ENCODE measurements at places on chromosomes 6 and 20.

GRCh38 chr6:54031169-54031568, 80.1 kb upstream of the MLIP start:
- no peak for DNase-seq

- no peak for DNase-seq
These were observed 114.5 kb downstream of the TCP11 start for GRCh38 chr6:35026434-35027222.

DNA sequence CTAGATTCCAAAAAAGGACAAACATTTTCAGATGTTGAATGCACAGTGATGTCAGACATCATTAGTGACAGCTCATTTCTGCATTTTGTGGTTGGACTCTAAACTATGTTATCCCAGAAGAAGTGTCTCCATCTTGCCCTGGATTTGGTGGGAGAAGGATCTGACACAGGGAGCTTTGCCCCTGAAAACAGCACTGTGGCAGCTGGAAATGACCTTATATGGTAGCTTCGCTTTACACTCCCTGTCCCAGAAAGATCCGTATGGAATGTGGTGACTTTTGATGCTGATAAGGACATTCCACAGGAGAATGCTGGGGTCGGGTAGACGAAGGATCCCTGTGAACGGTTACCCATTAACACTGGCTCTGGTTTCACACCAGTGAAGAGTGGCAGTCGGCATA, 87.2 kb upstream of the EDN1 start:
- DNase-seq, result no peak

GRCh38 chr20:54456961-54457360, 18.4 kb upstream of the DOK5 start:
- no peak for DNase-seq

GRCh38 chr6:116431964-116432595, 29.1 kb upstream of the CALHM6 start:
- DNase-seq, result no peak

GRCh38 chr6:148701375-148701774, 45.5 kb upstream of the UST start:
- no peak for DNase-seq

GRCh38 chr6:9532621-9533557, 882.0 kb downstream of the TFAP2A start:
- DNase-seq, result no peak

DNA sequence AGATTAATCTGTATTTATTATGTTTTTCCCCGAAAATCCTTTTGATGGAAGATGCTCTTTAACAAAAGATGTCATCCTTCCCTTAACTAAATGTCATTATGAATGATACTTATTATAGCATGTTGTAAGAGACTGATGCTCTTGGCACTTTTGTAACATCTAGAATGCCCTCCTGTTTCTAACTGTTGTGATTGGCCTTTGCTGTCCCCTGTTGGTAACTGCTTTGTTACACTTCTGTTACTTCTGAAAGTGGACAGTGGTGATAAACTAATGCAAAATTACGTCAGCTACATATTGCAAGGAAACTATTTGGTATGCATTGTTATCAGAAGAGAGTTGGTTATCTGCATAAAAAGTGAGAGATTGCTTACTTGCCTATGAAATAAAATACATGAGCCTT, 5.8 kb downstream of the TTK start:
- DNase-seq, result no peak

DNA sequence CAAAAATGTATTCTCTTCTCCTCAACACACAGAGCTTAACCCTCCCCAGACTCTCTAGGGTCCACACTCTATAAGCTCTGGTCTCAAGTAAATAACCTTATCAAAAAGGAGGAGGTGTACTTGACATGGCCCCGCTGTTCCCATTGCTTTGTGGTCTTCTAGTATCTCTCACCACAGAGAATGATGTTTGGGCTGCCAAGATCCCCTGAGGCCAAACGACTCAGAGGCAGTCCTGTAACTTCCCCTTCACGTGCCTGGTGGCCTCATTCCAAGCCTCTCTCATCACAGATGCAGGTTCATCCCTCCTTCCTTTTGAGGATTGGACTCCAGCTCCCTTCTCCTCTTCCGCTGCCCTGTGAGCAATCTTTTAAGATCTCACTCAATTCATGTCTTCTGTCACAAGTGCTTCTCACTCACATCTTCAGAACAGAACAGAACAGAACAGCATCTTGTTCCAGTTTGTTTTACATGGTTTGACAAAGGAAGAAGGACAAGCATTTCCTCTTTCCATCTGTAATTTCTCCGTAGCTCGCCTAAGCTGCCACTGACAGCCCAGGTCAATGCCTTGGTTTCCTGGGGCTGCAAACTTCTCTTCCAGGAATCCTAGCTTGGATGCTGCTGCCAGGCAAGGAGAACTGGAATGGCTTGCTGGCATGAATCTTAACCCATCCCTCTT, 541.5 kb downstream of the CD83 start:
- DNase-seq, result no peak

DNA sequence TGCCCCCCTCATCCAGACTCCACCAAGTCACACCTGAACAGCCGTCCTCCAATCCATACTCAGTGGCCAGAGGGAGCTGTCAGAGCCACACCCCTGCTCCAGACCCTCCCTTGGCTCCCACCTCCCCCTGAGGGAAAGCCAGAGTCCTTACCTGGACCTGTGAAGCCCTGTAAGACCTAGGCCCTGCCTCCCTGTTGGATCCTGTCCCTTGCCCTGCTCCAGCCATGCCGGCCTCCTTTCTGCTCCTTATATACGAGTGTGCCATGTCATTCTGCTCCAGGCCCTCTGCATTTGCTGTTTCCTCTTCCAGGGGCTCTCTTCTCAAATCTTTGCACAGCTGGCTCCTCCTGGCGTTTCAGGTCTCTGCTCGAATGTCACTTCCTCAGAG, 100.3 kb upstream of the MYL9 start:
- DNase-seq, result no peak

- DNase-seq, result no peak
These were observed 284.7 kb upstream of the HSF2 start for GRCh38 chr6:122114717-122115116.

GRCh38 chr6:110741517-110741916, 73.8 kb downstream of the CDK19 start:
- no peak for DNase-seq

DNA sequence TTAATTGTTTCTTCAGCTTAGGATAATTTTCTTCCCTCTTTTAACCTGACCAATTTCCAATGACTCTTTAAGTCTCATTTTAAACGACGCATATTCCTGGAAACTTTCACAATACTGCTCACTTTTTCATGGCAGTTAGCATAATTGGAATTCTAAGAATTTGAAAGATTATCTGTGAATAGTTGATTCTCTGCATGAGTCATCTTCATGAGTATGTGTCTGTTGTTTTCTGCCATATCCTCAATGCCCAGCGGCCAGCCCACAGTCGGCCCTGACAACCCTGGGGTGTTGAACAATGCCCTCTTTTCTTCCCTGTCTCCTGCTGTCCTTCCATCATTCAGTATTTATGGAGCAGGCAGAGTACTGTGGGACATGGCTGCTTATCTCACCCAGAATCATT, 554.2 kb downstream of the CDH26 start:
- DNase-seq, result no peak

DNA sequence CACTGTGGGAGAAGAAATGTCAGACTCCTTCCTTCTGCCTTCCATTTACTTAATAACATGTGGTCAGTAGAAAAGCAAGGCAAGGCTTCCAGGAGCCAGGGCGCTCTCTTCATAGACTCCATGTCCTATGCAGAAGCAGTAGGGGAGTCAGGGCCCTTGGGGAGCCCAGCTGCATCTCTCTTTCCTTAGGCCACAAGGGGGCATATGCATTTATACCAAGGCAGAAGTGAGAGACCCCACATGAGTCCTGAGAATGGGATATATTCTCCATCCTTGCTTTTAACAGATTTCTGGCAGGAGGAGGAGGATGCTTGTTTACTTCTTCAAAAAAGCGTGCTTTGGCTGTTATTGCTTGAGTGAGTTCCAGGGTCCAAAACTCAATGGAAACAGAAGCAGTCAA, 198.5 kb downstream of the HIVEP2 start:
- DNase-seq, result no peak

GRCh38 chr20:44282192-44282591, 28.8 kb downstream of the FITM2 start:
- no peak for DNase-seq

GRCh38 chr20:36670665-36671357, 24.8 kb upstream of the SLA2 start:
- peak; percentile 34 for DNase-seq

DNA sequence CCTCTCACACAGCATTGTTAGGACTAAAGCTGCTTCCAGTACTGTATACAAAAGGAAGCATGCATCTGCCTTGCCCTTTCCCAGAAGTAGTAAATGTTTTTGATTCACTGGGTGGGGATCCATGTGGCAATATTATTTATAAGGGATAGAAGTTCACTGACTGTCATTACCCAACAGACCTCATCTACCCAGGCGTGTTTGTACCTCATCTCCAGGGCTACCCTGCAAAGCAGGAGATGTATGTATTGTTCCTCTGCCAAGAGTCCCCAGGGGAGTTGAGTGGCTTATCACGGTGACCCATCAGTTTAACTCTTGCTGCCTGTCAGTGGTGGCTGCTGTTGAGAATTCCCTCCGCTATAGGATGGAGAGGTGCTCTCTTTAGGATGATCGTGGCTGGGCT, 42.5 kb downstream of the SLC24A3 start:
- DNase-seq, result no peak

DNA sequence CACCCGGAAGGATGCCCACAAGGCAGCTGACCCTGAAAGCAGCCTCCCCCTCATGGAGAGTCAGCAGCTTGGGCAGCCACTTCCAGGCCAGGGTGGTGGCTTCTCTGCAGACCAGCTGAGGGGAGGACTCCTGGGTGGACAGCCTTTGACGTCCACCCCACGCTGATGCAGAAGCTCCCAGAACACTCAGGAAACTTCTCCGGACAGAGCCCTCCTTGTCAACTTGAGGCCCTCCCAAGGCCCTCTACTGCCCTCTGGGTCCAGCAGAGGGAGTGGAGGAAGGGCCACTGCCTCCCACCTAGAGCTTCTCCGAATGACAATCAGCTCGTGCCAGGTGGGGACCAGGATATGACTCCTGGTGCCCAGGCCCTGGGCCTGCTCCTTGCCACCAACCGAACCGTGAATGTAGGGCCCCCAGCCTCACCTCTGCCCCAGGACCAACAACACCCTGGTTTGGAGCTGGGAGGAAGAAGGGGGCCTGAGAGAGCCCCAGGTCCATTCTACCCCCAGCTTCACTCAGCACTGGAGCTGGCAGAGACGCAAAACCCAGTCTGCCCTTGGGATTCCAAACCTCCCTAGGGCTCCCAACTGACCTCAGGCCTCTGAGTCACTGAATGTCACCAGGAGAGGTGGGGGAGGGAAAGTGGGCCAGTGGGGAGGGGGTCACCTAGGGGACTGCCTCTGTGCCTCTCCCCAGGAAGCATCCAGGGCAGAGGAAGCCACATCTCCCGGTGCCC, 10.9 kb upstream of the SLC22A7 start:
- no peak for DNase-seq

GRCh38 chr6:47076422-47077344, 34.6 kb upstream of the ADGRF1 start:
- DNase-seq, result no peak

DNA sequence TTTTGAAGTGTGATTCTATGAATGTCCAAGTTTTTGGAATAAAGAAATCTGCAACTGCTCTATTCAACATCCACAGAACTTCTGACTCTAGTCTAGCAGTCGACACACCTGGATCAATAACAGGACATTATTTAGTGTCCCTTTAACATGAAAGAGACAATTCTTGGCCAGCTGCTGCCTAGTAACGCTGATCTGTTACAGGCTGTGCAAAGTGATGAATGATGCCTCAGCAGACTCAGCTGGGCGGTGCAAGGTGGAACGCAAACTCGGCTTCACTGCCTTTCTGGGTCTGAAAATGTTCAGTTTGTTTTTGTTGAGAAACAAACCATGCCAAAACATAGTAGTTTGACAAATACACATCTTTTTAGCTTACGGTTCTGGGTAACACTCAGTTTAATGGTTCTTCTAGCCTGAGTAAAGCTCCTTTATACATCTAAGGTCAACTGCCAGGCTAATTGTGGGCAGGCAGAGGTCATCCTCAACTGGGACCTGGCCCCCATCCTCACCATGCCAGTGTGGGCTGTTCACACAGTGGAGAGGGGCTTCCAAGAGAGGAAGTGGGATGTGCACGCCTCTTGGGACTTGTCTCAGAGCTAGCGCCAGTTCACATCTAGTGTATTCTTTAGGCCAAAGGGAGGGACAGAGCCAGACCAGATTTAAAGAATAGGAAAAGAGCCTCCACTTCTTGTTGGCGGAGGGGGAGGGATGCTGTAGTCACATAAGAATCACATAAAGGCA, 879.7 kb downstream of the QKI start:
- DNase-seq, result no peak
